Stromal cell of bone marrow (primary cell): ENCODE measurements at places on chromosomes 2 and 18.
A peak's percentile ranks its signal among the peaks of the same experiment; 100 is the strongest.

DNA sequence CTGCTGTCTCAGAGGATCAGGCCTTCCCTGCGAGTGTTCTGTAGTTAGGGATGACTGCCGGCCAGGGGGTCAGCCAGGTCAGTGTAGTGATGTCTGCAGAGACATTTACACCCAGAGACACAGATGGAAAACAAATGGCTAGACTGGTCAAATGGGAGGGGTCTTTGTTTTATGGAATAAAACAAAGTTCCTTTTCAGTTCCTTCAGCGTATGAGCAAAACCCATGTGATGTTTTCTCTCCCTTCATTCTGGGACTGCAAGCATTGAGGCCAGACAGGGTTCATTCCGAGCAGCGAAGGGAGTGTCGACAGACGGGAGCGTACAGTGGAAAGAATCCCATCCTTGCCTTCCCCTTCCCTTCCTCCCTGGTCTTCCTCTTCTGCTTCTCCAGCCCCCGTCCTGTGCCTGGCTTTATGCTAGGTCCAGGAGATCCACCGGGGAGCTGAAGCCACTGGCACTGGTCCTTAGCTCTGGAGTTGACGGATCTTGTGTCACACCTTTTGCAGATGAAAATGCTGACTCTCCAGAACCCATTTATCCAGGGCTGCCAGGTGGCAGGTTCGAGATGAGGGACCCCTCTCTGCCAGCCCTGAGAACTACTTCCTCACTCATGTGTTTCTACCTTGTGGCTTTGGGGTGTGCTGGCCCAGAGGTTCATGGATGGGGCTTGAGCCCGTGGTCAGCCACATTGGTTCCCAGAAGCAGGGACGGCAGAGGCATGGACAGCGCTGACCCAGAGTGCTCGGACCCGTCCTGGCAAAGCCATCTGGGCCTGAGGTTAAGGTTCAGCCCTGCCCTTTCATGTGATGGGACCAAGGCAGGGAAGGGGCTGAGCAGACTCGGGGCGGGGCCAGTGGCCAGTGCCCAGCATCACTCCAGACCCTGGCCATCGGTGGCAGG, 24.2 kb downstream of the ITGB1BP1 start:
- no peak for DNase-seq

DNA sequence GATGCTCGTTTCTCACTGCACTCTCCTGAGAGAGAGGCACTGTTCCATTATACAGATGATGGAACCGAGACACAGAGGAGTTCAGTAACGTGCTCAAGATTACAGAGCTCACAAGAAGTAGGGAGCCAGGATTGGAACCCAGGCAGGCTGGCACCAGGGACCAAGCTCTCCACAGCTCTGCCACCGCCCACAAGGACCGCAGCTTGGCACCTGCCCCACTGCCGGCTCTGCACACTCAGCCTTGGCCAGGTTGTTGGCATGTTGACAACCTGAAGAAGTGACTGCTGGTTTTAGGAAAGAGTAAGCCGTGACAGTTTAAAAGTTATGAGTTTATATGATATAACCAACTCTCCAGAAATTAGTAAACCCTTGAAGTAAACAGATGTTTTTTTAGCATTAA, 48.0 kb upstream of the ITM2C start:
- DNase-seq = no peak

DNA sequence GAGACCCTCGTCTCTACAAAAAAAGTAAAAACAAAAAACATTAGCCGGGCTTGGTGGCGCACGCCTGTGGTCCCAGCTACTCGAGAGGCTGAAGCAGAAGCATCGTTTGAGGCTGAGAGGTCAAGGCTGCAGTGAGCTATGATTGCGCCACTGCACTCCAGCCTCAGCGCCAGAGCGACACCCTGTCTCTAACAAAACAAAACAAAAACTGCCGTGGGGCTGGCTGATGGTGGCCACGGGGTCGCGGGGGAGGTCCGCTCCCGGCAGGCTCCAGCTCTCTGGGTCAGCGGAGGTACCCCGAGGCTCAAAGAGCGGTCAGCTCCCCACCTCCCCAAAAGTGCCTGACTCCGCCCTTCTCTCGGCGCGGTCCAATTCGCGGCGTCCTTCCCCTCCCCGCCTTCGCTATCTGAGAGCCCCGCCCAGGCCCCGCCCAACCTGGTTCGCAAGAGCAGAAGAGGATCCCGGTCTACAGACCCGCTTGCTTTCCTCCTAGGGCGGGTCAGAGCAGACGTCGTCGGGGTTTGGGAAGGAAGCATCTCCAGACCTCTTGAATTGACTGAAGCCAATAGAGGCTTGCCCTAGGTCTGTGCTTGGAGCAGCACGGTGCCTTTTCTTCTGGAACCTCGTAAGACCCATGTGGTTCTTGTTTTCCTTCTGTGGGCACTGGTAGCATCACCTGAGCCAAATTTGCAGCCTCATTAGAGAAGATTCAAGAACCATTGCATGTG, 7.8 kb downstream of the RAX start:
- DNase-seq = no peak

GRCh38 chr2:47237375-47238334, 82.5 kb upstream of the STPG4 start:
- DNase-seq = peak; percentile 47

- no peak for DNase-seq
Measured at GRCh38 chr2:45833301-45833967, 182.0 kb downstream of the PRKCE start.

GRCh38 chr2:191836471-191836852, 10.4 kb downstream of the CAVIN2 start:
- no peak for DNase-seq

- DNase-seq = no peak
Measured at GRCh38 chr18:76931171-76931570, 108.8 kb downstream of the ZNF236 start.

DNA sequence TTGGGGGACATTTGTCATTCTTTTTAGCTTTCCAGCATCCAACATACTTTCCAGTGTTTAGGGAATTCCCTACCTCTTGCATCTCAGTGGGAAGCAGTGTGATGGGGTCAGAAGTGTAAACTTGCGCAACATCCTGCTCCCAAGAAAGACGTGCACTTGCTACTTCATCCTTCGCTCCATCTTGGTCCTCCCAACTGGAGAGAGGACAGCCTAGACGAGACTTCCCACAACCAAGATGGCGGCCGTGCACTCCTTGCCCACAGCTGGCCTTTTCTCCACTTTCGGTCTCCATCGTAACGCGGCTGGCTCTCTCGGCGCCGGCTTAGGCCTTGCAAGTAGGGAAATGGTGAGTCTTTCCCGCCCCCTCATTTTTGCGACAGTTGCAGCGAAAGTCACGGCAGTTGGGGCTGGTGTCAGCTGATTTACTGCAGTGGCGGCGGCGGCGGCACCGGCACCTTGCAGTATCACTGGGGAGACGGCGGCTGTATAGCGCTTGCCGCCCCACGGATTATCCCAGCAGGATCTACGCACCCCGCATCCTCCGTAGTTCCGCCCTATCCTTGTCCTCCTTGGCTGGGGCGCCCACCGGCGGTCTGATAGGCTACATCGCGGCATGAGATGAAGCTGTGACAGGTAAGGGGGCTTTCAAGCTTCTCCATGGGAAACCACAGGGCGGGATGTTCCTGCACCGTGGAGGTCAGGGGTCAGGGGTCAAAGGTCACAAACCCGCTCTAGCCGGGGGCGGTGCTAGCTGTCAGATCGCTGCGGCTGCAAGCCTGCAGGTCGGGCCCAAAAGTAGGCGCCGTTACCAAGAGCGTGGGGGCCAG, at the start of gene WDR7:
TSS of gene WDR7 (plus strand) at position 416 of the 827 bp plus-strand sequence. CDS start 21,157 bp downstream, outside the sequence.
- peak; percentile 99 for DNase-seq

DNA sequence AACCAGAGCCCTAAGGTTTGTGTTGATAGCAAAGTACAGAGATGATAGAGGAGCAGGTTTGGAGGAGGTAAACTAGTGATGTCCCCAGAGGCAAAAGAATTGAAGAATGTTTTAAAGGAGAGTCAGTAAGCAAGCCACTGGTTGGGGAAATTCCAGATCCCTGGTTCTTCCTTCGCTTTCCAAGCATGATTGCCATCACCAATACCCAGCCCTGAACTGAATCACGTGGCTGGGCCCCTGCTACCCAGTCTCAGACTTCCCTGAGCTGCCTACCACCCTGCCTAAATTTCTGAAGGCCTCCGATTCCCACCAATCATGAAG, 310.8 kb upstream of the STON1 start:
- no peak for DNase-seq

DNA sequence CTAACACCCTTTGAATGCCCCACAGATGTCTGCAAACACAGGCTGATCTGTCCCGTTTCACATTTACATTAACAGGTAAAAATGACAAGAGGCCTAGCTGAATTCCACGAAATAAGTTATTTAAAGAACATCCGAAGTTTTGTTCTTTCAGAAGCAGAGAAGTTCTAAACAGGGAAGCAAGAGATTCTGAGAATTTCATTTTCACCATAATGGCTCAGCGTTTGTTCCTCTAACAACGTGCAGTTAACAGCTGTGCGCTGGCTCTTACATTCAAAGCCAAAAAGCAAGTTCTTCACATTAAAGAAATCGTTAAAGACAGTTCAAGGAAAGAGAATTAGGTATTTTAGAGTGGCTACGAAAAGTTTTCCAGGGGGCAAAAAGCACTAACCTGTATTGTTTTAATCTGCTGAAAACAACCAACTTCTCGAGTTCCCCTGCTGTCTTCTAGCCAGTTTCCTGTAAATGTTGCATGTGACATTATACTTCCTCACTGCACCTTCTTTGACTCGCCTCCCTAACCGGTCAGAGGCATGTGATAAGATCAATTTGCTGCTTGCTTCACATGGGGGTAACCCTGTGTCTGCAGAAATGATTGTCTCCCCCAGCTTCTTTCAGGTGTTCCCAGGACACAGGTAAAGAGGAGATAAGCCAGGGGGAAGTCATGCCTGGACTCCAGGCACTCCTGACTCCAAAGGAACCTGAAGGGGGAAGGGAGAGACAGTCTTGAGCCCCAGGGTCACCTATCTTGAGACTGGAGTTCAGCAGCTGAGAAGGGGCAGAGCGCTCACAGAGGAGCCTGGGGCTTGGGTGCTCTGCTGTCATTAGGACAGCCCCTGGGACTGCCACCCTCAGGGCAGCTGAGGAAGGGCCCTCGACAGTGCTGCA, 36.8 kb upstream of the WIPF1 start:
- no peak for DNase-seq

DNA sequence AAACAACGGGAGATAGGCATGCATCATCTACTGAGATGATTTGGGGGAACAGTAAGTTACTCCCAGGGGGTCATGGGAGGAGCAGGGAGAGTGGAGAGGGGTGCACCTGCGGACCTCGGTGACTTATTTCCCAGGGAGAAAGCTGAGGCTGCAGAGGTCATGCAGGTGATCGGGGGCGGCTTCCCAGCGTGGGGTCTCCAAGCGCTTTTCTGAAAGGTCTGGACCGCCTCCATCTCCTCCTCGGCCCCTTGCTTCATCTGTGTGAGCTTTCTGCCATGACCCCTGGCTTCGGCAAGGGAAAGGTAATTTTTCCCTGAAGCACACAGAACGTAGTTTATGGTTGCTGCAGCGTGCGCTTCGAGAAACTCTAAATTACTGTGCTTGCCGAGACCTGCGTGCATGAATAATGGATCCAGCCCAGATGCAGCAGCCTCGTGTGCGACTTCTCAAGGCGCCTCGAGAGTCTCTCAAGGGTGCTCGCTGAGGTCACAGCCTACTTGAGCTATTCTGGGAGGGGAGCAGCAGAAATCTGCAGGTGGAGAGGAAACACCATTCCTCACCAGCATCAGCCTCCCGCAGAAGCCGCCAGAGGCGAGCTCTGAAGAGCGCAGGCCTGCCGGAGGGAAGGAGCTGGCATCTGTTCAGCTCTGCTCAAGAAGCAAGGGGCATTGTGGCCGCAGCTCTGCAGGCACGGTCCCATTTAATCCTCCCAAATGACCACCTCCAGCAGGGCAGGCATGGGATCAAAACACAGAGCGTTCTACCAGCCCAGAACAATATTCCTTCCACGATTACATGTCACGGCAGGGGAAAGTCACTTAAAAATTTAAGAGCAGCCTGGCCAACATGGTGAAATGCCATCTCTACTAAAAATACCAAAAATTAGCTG, 308.4 kb upstream of the MYT1L start:
- DNase-seq = no peak

- DNase-seq = no peak
Measured at GRCh38 chr2:188534875-188535274, 243.2 kb downstream of the GULP1 start.

DNA sequence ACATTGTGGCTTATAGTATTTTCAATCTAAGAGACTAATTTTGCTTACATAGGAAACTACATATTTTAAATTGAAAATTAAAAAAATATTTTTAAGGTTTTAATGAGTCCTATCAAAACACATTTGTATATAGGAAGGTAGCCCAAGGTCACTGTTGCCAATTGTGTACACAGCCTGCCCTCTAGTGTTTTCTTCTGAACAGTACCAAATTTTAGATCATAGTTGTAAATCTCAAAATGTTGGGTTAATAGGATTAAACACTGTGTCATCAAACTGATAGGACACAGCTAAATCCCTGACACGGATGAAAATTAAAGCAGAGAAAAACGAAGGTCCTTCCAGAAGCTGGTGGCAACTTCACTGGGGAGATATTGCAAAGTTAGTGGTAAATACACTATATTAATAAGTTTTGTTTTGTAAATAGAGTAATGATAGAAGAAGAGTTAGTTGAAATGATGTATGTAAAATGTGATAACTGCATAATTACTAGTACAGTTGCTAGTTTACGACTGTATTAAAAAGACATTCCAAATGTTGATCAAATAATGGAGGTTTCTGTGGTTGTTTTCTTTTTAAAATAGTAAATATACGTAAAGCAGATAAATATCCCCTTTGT, 19.7 kb downstream of the CLUL1 start:
- DNase-seq = peak; percentile 31

DNA sequence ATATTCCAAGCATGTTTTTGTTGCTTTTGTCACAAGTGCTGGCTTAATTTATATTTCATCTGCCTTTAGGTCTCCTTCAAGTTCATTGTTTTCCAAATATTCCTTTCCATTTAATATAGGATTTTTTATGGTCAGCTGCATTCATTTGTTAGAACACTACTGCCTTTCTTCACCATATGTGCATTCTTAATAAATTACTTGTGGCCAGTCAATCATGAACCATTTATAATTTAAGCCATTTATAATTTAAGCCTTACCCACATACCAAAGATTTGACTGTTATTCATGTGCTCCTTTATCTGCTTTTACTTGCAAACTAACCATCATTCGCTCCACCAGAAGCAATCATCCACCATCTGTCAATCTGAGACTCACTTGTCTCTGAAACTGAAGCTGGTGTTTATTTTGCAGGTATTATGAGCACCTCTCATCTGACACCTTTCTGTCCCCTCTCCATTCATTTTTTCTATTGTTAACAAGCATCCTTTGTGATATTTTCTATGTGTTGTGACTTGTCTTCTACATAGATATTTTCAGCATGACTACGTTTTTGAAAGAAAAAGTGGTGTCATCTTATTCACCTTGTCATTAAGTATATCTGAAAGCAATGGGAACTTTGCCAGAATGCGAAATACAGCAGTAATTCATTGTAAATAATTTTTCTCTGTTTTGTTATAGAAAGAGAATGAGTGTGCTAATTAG, 786.8 kb downstream of the KCNJ3 start:
- DNase-seq = no peak

- DNase-seq = no peak
Measured at GRCh38 chr2:173122936-173123335, 47.3 kb downstream of the MAP3K20 start.

- no peak for DNase-seq
Measured at GRCh38 chr2:78734221-78734620, 291.3 kb upstream of the REG3G start.
